ENCODE measurements at places on chromosomes 16 and 17. TPM values are rescaled to one million over a fixed set of nuclear protein-coding genes. Genes with fewer than 3 reads are reported as not detected.

The BEAN1 gene
- not detected for total RNA-seq

The TNFSF12 gene
- 28.4 TPM for total RNA-seq

The TSPAN10 gene
- total RNA-seq = 0.91 TPM

The KCNG4 gene
- total RNA-seq = not detected

The NPIPB2 gene
- 15.4 TPM for total RNA-seq

The PPM1E gene
- not detected for total RNA-seq

The RPS15A gene
- 1,300 TPM for total RNA-seq

The ERAL1 gene
- 50.3 TPM for total RNA-seq

The PRDM7 gene
- not detected for total RNA-seq

The HOXB8 gene
- 1.7 TPM for total RNA-seq

The MGRN1 gene
- 80.9 TPM for total RNA-seq

The PRSS27 gene
- 0.60 TPM for total RNA-seq

The TERB1 gene
- total RNA-seq = not detected

The CACNG1 gene
- total RNA-seq = not detected

The RBFOX1 gene
- total RNA-seq = not detected

The DRC3 gene
- 1.6 TPM for total RNA-seq

The KRTAP2-1 gene
- not detected for total RNA-seq

The GP1BA gene
- not detected for total RNA-seq

The KANSL1 gene
- 74.0 TPM for total RNA-seq

The SOX8 gene
- 0.53 TPM for total RNA-seq

The VKORC1 gene
- total RNA-seq = 93.5 TPM
